ENCODE measurements at places on chromosomes 2 and 18. TPM values are rescaled to one million over a fixed set of nuclear protein-coding genes. Genes with fewer than 3 reads are reported as not detected.

CSRNP3 gene
- 4.7 TPM for total RNA-seq

RTP5 gene
- not detected for total RNA-seq

IL36RN gene
- total RNA-seq: 0.67 TPM

SETBP1 gene
- 34.7 TPM for total RNA-seq

CLASP1 gene
- 112 TPM for total RNA-seq

COL4A3 gene
- not detected for total RNA-seq

NAT8 gene
- not detected for total RNA-seq

HTR2B gene
- total RNA-seq: 0.17 TPM

RBMS1 gene
- 54.8 TPM for total RNA-seq

SGPP2 gene
- total RNA-seq: 5.3 TPM

RBBP8 gene
- 130 TPM for total RNA-seq

POTEJ gene
- not detected for total RNA-seq

NOL4 gene
- 0.33 TPM for total RNA-seq

OSBPL6 gene
- 32.2 TPM for total RNA-seq

CYP27A1 gene
- 14.5 TPM for total RNA-seq

CHN1 gene
- 1.3 TPM for total RNA-seq

METTL4 gene
- total RNA-seq: 14.5 TPM

EVX2 gene
- total RNA-seq: not detected

CD8B2 gene
- total RNA-seq: not detected

TEX44 gene
- total RNA-seq: not detected

NBAS gene
- 53.3 TPM for total RNA-seq

TPO gene
- total RNA-seq: not detected

HRH4 gene
- total RNA-seq: not detected
